Activated CD4-positive, alpha-beta T cell treated with anti-CD3 and anti-CD28 coated beads for 36 hours (primary cell): ENCODE measurements at places on chromosomes 1 and 21. TPM values are rescaled to one million over a fixed set of nuclear protein-coding genes. Genes with fewer than 3 reads are reported as not detected.

DNA sequence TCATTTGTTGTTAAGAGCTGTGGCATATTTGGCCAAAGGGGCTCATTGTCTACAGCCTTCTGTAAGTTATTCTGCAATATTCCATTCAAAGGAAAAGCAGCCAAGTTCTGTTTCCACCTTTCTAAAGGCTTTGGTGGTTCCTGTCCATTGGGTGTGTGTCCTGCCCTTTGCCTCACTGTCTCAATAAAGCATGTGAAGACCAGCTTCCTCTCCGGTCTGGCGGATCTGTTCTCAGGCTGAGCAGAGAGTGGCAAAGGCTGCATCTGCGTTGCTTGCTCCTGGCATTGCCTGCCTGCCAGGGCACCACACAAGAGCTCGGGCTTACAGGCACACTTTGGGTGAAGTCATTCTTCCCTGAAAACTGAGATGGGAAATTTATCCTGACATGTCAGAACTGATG is 34.9 kb downstream of the ST6GALNAC3 start:
- no peak overlapping the region for H3K4me3 ChIP-seq
- H3K27me3 ChIP-seq, result no peaks in the 10 kb centered on the region
- H3K36me3 ChIP-seq, result no peaks in the 10 kb centered on the region

GRCh38 chr21:16968436-16968835 is 544.4 kb upstream of the CXADR start:
- no peaks in the 10 kb centered on the region for H3K27me3 ChIP-seq
- H3K27ac ChIP-seq, result no peak overlapping the region

DNA sequence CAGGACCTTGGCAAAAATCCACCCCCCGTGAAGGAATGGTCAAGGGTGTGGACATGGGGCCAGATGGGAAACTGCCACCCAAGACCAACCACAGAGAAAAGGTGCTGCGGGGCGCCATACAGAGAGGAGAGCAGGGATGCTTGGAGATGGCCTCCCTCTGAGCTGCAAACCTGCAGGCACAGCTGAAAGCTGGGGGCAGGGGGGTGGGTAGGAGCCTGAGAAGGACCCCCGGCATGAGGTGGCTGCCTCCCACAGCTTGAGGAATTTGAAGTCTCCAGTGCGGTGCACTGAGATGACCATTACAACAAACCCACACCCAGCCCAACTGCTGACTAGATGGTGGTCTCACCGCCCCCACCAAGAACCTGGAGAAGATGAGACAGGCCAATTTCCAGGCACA is 84.8 kb downstream of the WDR4 start:
- H3K27ac ChIP-seq, result no peak overlapping the region
- H3K27me3 ChIP-seq, result no peaks in the 10 kb centered on the region
- H3K36me3 ChIP-seq, result no peaks in the 10 kb centered on the region
- H3K4me1 ChIP-seq, result peaks cover 9% of the 10 kb centered on the region
- no peak for DNase-seq

GRCh38 chr1:95948023-95948422 is 714.0 kb downstream of the RWDD3 start:
- no peak for DNase-seq
- no peak overlapping the region for H3K27ac ChIP-seq
- H3K4me1 ChIP-seq, result no peaks in the 10 kb centered on the region
- H3K27me3 ChIP-seq, result no peaks in the 10 kb centered on the region

GRCh38 chr21:37557261-37557950 is 190.8 kb downstream of the DYRK1A start:
- DNase-seq, result no peak
- H3K27me3 ChIP-seq, result peaks cover 5% of the 10 kb centered on the region

SLC6A9 gene
- total RNA-seq, result 13.4 TPM
